ENCODE measurements at places on chromosomes 6 and 20.

DNA sequence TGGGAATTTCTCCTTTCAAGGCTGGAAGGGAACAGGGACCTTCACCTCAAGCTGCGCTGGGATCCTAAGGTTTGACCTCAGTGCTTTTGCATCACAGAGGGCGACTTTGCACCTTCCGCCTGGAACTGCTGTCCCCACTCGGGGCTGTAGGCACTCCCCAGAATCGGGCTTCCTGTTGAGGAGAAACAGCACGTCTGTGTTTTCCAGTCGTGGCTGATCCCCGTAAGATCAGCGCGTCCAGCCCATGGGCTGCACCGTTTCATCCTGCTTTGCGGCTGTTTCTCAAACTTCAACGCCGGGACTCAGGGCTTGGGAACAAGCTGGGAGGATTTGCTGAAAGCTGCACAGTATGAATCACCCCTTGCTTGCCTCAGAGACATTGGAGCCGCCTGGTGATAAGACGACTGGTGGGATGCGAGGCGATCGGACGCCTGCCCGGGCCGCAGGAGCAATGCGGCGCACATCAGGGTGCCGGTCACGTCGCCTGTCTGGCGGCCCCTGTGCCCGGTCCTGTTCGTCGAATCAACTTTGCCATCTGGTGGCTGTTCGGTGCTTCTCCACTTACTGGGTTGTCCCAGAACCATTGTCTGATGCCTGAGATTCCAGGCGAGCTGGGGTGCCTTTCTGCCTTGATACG lies 53.6 kb upstream of the FRMD1 start:
- no peak for DNase-seq

GRCh38 chr6:134902936-134903335 lies 47.0 kb downstream of the ALDH8A1 start:
- DNase-seq = no peak

DNA sequence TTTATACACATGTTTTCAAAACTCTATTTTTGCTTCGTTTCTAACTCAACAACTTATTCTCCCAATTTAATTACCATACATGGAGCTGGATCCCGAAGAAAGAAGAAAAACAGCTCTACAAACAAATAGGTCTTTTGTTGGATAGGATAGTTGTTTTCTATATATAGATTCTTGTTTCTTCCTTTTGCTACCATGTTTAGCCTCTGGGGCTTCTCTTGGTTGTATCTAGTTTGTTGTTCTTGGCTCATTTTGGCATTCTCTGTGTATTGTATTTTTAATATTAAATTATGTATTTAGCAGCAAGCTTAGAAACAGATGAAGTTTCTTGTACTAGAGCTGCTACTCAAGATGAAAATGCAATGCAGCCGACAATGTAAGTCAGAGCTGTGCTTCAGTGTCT lies 60.9 kb downstream of the PLCB4 start:
- DNase-seq = no peak

- no peak for DNase-seq
These were observed 304.4 kb upstream of the JAG1 start for GRCh38 chr20:10978019-10978702.

DNA sequence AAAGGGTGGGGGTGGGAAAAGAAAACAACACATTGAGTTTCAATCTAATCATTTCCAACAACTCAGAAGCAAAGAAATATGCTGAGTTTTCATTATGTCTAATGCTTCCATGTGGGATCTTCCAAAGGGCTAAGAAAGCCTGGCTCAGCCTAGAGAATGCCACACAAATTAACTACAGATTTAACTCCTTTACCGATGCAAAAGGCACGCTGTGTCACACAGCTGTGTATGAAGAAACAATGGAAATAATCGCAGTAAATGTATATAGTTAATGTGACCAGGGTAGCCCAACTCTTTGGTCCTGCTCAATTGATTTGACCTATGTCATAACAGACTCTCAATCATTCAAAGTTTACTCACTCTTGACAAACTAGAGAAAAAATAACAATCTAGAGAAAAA lies 17.8 kb downstream of the B4GALT5 start:
- DNase-seq = no peak

DNA sequence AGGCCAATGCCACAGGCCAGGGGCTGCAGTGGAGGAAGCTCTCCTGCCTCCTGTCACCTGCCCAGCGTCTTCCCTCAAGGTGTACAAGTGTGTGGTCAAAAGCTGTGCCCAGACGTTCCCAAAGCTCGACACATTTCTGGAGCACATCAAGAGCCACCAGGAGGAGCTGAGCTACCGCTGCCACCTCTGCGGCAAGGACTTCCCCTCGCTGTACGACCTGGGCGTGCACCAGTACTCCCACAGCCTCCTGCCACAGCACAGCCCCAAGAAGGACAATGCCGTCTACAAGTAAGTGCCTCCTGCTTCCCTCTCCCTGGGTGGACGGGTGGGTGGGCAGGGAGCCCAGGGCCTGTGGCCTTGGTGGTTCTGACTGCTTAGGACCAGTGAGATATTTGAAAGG lies 38.2 kb downstream of the ZNF341 start:
- no peak for DNase-seq

- DNase-seq = no peak
These were observed 53.2 kb downstream of the PHACTR3 start for GRCh38 chr20:59657459-59658046.

GRCh38 chr6:30799210-30799609 lies 54.9 kb upstream of the IER3 start:
- no peak for DNase-seq

- DNase-seq = no peak
These were observed 201.7 kb upstream of the SASH1 start for GRCh38 chr6:148140772-148141557.

DNA sequence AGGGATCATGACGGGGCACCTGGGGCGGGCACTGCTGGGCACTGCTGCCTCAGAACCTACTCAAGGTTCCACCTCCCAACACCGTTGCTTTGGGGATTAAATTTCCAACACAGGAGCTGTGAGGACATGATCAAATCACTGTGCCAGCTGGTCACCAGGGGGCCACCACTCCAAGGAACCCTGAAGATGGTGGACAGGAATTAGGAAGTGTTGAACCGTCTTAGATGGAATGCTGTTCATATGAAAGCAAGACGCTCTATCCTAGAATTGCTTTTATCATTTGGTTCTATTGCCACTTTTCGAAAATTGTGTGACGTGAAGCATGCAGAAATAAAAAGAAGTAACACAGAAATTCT lies 140.3 kb downstream of the DLL1 start:
- DNase-seq = no peak

DNA sequence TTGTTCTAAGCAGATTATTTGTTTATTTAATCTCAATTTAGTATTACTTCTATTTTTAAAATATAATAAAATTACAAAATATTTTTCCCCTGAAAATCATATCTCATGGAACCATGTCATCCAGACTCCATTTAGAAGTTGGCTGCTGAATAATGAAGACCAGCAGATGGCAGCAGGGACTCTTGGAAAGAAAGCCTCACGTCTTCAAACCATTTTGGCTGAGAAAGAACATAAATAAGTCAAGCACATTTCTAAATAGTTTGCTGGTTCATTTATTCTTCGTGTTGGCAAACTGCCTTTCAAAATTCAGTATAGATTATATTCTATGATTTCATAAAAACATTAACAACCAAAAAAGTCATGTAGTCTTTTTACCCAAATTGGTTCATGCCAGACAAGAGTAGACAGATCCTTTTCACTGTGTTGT lies 71.7 kb downstream of the RCAN2 start:
- peak; percentile 35 for DNase-seq

GRCh38 chr20:47066484-47067270 lies 172.0 kb downstream of the EYA2 start:
- no peak for DNase-seq

- no peak for DNase-seq
These were observed 182.5 kb downstream of the CDC5L start for GRCh38 chr6:44569931-44570385.

DNA sequence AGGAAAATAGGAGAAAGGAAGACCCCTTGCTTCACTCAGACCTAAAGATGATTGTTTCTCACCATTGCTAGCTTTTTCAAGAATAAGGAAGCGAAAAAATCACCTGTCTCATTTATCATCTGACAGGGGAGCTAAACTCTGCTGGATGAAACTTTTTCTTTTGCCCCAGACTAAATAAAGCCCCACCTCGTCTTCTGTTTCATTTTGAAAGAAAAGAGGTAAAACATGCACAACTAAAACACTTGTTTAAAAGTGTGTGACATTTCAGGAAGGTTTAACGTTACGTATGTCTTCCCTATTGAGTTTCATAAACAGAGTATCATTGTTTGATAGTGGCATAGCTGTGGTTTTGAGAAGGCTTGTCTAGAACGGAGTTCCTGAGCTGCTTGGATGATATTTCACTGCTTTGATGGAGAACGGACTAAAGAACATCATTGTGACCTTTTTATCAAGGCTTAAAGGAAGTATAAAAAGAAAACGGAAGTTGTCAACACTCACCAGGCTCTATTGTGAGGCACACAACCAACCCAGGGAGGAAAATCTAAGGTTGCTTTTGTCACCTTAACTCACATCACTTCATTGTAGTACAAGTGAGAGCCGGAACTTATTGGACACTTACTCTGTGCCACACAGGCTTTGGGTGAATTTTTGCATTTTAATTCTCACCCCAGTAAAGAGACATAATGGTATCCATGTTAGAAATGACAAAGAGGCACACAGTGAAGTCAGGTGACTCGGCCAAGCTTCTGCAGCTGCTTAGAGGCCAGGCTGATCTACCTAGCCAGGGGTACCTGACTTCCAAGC lies 29.5 kb downstream of the TSHZ2 start:
- DNase-seq = peak; percentile 20

DNA sequence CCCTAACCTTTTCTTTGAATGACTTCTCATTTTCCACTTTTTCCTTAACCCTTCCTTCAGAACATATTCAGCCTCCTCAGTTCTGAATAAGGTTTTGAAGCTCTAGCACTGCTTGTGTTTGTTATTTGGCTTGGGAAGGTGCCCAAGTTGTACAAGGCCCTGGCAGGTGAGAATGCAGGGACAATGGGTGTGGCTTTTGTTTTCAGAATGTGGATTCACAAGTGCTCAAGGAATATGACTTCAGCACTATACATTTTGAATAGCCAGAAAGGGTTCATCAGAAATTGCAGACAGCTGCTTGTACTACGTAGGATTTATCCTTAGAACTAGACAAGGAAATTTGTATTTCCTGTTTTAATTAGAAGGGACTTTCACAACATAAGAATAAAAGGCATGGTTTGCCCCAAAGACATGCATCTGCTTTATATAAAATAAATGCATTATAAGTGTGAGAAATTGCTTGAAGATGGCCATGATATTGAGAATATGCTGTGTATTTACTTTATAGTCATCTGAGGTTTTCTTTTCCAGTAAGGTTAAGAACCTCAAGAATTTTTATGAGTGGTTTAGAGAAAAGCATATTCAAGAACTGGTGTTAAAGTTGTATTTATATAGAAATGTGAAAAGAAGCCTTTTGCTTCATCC lies 29.3 kb upstream of the PRDM1 start:
- DNase-seq = no peak

DNA sequence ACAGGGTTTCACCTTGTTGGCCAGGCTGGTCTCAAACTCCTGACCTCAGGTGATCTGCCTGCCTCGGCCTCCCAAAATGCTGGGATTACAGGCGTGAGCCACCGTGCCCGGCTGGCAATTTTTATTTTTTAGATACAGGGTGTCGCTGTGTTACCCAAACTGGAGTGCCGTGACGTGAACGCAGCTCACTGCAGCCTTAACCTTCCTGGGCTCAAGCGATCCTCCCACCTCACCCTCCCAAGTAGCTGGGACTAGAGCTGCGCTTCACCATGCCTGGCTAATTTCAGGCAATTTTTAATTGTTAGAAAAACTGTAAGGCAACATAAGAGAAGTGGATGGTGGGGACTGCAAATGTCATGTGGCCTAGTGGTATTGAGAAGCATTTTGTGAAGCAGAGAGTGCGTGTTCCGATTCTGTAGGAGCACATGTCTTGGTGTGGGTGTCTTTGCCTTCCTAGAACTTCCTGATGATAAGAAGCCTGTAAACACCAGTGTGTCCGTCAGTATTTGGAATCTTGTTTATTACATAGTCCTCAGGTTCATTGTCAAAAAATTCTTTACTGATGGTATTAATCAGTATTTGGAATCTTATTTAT lies 18.0 kb downstream of the JARID2 start:
- no peak for DNase-seq

GRCh38 chr6:710601-711571 lies 17.9 kb upstream of the EXOC2 start:
- peak; percentile 72 for DNase-seq

DNA sequence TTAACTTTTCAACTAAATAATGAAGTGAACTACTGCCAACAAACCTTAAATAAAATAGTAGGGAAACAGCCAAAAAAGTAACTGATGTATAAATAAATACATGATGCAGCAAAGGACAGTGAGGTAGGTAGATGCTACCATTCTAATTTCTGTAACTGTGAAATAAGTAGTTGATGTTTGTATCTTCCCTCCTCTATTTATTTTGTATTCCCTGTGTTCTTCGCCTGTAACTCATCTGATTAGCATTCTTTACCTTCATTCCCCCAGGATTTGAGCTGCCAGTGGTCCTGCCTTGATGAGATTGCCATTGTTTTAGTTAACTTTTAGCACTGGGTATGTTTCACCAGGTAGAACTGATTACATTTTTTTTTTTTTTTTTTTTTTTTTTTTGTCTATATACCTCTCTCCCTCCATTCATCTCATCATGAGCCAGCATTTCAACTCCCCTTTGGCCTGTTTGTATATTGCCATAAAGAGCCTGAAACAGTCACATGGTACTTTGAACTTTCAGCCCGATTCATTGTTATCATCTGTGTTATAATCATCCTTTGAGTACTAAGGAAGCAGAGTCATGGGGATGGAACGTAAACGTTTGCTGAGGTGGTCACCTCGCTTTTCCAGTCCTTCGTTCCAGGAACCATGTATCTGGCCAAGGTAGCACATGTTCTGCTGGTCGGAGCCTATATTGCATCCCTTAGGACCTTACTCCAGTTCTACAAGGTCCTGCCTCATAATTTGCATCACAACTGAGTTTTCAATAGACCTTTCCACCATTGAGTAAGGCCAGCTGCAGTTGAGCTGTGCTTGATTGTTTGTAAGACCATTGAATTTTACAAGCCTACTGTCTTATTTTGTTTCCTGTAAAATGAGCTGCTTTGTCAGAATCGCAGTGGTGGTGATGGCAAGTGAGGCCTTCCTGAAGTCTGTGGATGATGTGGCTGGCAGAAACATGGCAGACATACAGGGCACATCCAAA lies 107.6 kb downstream of the JAG1 start:
- no peak for DNase-seq

- DNase-seq = no peak
These were observed 11.3 kb downstream of the APMAP start for GRCh38 chr20:24981282-24981681.

DNA sequence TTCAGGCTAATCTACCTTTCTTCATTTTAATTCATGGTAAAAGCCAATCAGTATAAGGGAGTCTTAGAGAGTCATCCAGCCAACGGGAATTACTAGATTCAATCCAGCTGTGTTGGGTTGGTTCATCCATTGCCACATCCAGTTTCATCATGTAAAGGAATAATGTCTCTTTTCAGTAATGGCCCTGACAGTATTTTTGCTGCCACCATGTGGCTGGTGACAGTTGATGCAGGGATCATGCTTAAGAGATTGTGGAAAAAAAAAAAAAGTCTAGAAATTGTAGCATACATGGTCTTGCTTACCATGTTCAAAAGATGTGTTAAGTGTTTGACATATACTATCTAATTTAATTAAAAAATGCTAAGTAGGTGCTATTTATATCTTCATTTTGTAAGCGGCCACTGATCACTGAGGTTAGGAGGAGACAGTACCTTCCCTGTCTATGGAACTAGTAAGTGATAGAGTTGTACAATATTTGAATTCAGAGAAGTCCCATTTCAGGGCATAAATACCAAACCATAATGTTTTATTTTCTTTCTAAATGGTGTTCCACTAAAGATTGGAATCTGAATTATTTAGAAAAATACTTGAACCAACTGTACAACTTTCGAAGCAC lies 135.9 kb downstream of the KHDRBS2 start:
- DNase-seq = peak; percentile 7
